Neural progenitor cell (in vitro differentiated cells): ENCODE measurements at places on chromosomes 11 and 22.
A peak's percentile ranks its signal among the peaks of the same experiment; 100 is the strongest.

DNA sequence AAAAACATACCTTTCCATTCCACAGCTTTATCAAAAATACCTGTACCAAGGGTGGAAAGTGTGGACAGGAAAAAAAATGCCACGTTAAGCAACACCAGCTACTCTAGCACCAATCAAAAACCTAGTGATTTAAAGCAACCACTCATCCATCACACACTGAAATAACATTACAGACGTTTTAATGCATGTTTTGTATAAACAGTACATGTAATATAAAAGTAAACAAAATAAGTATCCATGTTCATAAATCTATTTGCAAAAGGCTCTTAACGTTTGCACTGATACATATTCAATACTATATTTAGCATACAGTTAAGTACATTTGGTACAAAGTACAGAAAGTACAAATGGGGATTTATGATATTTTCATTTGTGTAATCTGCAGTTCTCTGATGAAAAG, 38.7 kb downstream of the CHKA start:
- no peaks in the 10 kb centered on the region for H3K36me3 ChIP-seq
- no peak for DNase-seq
- H3K4me1 ChIP-seq: no peaks in the 10 kb centered on the region
- no peak overlapping the region for H3K4me3 ChIP-seq
- H3K27ac ChIP-seq: no peak overlapping the region
- no peaks in the 10 kb centered on the region for H3K27me3 ChIP-seq

DNA sequence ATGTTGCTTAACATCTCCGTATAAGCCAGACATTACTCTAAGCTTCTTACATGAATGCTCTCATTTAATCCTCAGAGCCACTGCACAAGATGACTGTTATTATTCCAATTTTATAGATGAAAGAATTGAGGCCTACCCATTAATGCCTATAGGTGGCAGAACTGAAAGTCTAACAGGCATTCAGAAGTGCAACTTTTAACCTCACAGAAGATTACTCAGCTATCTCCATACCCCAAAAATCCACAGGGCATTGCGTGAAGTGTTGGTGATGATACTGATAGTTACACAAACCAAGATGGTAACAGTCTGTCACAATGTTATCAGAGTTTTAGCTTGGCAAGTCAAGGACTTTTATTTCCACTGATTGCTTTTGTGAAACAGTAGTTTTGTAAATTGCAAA, 130.5 kb downstream of the ARHGAP42 start:
- H3K4me1 ChIP-seq: peaks cover 25% of the 10 kb centered on the region
- DNase-seq: no peak
- H3K4me3 ChIP-seq: no peak overlapping the region
- no peaks in the 10 kb centered on the region for H3K27me3 ChIP-seq
- H3K36me3 ChIP-seq: no peaks in the 10 kb centered on the region

DNA sequence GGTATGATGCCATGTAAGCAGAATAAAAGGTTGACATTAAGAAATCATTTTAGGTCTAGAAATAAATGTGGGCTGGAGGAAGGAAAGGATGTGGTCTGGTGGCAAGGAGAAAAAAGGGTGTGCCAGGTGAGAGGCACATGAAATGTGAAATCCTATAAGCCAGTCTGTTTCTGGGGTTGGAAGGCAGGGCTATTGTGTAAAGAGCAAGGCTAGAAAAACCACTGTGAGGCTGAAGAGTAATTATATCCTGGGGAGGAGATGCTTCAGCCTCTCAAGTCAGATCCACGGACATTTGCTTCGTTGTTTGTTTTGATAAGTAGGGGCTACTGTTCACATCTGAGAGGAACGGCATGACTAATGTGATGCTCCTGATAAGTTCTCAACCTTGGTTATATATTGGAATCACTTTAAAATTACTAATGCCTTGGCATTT, 77.5 kb upstream of the CTSC start:
- H3K27ac ChIP-seq: no peak overlapping the region
- H3K4me3 ChIP-seq: no peak overlapping the region
- DNase-seq: no peak
- H3K36me3 ChIP-seq: no peaks in the 10 kb centered on the region
- H3K4me1 ChIP-seq: peaks cover 8% of the 10 kb centered on the region
- H3K27me3 ChIP-seq: no peaks in the 10 kb centered on the region

GRCh38 chr22:17972385-17973191, 51.8 kb downstream of the MICAL3 start:
- no peaks in the 10 kb centered on the region for H3K27me3 ChIP-seq
- no peak overlapping the region for H3K4me3 ChIP-seq
- DNase-seq: peak; percentile 32
- peaks cover 11% of the 10 kb centered on the region for H3K4me1 ChIP-seq

DNA sequence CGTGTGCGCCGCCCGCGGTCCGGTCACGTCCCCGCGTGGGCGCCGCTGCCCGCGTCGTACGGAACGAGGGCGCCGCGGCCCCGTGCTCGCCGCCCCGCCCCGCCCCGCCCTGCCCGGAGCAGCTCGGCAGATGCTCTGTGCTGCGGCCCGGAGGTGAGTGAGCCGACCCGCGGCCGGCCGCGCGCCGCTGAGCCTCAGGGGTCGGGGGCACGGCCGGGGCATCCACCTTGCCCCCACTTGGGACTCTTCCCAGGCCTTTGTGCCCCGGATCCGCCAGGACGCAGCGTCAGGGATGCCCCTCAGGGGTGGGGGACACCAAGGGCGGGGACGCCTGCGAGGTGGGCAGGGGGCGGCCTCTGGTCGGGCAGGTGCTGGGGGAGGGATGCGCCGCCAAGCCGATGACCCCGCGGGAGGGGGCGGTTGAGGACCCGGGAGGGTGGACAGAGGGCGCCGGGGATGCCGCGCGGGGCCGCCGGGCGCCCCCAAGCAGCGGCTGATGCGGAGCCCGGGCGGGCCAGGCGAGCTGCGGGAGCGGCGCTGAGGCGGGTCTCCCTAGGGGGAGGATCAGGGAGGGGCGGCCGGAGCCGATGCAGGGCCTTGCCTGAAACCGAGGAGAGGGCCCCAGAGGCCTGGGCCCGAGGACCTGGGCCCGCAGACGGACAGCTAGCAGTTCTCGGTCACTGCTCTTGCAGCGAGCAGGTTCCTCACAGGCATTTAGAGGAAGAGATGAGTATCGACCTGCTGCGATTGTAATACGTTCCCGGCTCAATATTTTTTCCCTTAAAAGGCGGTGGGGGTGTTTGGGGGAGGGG, at the start of gene GNAZ:
TSS of gene GNAZ (plus strand) at position 102 of the 812 bp plus-strand sequence. CDS start 25,177 bp downstream, outside the sequence.
- peak within 1 kb of the TSS; percentile 95 for H3K4me3 ChIP-seq
- peak; percentile 82 for DNase-seq
- peaks cover 32% of the 10 kb centered on the region for H3K27me3 ChIP-seq
- peaks cover 7% of the 10 kb centered on the region for H3K4me1 ChIP-seq
- H3K36me3 ChIP-seq: no peaks in the 10 kb centered on the region

GRCh38 chr11:84012171-84012826, 726.1 kb upstream of the CCDC90B start:
- H3K36me3 ChIP-seq: no peaks in the 10 kb centered on the region
- DNase-seq: no peak
- no peaks in the 10 kb centered on the region for H3K4me1 ChIP-seq
- no peak overlapping the region for H3K4me3 ChIP-seq

GRCh38 chr22:41699264-41700107, at the start of gene MEI1:
TSS of gene MEI1 (plus strand) at chr22:41699503. CDS start at chr22:41699539, 36 bp downstream.
- DNase-seq: peak; percentile 15
- no peaks in the 10 kb centered on the region for H3K27me3 ChIP-seq
- no peak within 1 kb of the TSS for H3K27ac ChIP-seq
- H3K36me3 ChIP-seq: no peaks in the 10 kb centered on the region

DNA sequence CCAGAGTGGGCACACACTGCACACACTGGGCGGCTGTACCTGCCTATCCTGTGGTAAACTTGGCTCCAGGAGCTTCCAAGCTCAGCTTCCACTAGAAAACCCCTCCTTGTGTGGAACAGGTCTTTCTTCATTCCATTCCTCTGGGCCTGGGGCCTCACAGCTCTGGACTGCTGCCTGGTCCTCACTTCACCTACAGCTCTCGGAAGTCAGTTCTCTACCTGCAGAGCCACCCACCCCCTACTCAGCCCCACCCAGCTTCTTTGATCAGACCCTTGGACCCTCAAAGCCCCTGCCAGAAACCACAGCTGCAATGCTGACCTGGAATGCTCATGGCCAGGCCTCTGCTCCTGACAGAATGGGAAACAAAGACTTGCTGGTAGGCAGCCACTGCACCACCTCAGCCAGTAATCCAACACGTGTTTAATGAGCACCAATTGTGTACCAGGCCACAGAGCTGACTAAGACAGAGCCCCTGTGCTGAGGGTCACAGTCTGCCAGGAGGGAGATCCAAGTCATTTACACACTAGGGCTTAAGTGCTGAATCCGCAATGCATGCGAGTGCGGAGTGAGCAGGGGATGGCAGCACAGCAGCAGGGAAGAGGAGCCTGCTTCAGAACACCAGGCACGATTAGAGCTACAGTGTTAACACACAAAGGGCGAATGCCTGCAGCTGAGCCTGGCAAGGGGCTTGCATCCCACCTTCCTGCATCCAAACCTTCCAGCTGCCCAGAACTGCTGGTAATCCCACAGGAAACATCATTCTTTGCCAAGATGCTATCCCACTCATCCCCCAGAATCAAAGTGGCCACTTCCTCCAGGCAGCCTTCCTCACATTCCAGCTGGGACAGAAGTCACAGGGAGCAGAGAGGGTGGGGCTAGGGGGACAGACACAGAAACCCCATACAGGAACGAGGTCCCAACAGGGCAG, 4.6 kb downstream of the GNB1L start:
- DNase-seq: no peak
- H3K4me3 ChIP-seq: no peak overlapping the region
- H3K27me3 ChIP-seq: no peaks in the 10 kb centered on the region
- H3K36me3 ChIP-seq: no peaks in the 10 kb centered on the region
- peaks cover 9% of the 10 kb centered on the region for H3K4me1 ChIP-seq
- no peak overlapping the region for H3K27ac ChIP-seq

DNA sequence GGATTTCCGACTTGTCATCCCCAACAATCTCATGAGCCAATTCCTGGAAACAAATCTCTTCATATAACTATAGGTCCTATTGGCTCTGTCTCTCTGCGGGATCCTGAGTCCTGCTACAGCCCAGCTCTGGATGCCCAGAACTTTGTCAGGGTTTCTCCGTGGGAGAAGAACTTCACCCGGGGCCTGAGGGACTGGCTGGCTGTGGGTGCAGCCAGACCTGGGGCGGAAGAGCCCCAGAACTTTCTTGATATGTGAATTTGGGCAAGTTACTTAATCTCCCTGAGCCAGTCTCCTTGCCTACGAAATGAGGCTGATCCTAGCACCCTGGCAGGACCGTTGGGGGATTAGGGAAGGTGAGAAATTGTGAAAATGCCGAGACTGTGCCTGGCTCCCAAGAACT, 6.6 kb upstream of the TRIM29 start:
- H3K27me3 ChIP-seq: peaks cover 3% of the 10 kb centered on the region
- H3K27ac ChIP-seq: no peak overlapping the region
- H3K4me1 ChIP-seq: peaks cover 22% of the 10 kb centered on the region
- no peaks in the 10 kb centered on the region for H3K36me3 ChIP-seq
- no peak for DNase-seq

DNA sequence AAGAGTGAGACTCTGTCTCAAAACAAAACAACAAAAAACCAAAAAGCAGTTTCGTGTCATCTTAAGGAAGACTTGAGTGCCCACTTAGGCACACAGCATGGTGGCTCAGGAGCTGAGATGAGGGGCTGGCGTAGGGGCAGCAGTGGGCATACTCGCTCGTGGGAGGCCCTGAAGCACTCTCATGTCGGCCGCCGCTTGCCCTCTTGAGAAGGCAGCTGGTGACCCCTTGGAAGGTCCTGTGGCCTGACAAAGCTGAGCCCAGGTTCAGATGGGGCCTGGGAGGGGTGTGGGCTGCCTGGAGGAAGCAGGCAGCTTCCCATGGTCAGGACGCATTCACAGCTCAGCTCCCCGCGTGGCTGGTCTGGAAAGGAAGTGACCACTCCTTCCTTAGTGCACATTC, 15.0 kb downstream of the MUC5B start:
- H3K27me3 ChIP-seq: no peaks in the 10 kb centered on the region
- H3K36me3 ChIP-seq: no peaks in the 10 kb centered on the region
- no peak for DNase-seq
- no peak overlapping the region for H3K4me3 ChIP-seq
- no peaks in the 10 kb centered on the region for H3K4me1 ChIP-seq

DNA sequence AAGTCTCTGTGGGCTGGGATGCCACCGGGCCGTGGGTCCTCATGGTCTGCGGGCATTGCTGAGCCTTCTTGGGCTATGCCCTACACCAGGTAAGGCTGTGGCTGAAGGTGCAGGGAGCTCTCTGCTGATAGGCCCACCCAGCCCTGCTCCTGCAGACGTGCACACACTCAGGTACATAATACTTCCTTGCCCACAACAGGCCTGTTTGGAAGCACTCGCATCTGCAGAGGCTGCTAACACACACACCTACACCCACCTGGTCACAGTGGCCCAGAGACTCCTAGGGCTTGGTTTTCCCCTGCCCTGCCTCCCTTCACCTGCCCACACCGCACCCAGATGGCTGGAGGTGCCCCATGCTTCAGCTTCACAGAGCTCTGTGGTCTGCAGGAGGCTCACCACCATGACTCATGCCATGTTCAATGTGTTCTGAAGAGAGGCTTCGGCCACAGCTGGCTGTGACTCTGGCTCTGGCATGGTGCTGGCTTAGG, 72.8 kb upstream of the KCNQ1OT1 start:
- H3K27ac ChIP-seq: no peak overlapping the region
- DNase-seq: no peak
- H3K36me3 ChIP-seq: no peaks in the 10 kb centered on the region
- peaks cover 28% of the 10 kb centered on the region for H3K27me3 ChIP-seq
- H3K4me3 ChIP-seq: no peak overlapping the region

DNA sequence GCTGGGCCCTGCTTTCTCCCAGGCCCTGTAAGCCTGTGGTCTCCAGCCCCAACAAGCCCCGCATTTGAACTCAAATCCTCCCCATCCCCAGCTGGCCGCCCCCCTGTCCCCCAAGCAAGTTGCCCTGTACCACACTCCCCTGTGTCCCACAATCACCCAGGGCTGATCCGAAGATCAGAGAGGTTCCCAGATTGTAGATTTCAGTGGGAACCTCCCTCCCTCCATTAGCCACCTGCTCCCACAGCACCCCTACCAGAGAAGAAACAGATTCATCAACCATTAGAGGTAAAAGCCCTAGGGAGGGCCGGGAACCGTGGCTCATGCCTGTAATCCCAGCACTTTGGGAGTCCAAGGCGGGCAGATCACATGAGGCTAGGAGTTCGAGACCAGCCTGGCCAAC, 107.5 kb downstream of the FEZ1 start:
- no peak for DNase-seq
- no peak overlapping the region for H3K27ac ChIP-seq
- H3K36me3 ChIP-seq: no peaks in the 10 kb centered on the region
- no peaks in the 10 kb centered on the region for H3K27me3 ChIP-seq
- H3K4me1 ChIP-seq: peaks cover 14% of the 10 kb centered on the region

DNA sequence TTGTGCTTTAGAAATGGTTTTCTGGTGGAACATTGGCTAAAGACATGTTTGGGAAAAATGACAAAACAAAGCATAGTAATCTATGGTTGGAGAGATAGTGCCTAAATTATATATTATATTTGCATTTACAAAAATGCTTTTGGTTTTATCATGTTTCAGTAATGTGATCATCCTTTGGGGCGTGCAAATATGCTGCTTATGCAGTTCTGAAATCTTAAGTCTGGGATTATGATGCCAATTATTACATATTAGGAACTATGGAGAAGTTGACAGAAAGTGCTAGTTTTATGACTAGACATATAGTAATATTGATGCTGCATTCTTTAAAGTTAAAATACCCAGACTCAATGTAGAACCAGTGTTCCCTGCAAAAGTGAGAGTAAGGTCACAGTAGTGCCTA, 655.0 kb downstream of the METTL15 start:
- no peaks in the 10 kb centered on the region for H3K36me3 ChIP-seq
- H3K27me3 ChIP-seq: no peaks in the 10 kb centered on the region
- no peaks in the 10 kb centered on the region for H3K4me1 ChIP-seq
- DNase-seq: no peak
- H3K27ac ChIP-seq: no peak overlapping the region
- H3K4me3 ChIP-seq: no peak overlapping the region
